Right renal pelvis (tissue), 4 donors: ENCODE measurements at places on chromosomes 1 and 21.

DNA sequence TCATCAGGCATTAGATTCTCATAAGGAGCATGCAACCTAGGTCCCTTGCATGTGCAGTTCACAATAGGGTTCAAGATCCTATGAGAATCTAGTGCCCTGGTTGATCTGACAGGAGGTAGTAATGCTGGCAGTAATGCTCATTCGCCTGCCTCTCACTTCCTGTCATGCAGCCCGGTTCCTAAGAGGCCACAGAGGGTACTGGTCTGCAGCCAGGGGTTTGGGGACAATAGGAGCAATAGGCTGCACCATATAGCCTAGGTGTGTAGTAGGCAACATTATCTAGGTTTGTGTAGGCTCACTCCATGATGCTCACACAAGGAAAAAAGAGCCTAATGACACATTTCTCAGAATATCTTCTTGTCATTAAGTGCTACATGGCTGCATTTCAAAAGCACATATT, 25.8 kb downstream of the CFHR5 start:
- DNase-seq: no peak

DNA sequence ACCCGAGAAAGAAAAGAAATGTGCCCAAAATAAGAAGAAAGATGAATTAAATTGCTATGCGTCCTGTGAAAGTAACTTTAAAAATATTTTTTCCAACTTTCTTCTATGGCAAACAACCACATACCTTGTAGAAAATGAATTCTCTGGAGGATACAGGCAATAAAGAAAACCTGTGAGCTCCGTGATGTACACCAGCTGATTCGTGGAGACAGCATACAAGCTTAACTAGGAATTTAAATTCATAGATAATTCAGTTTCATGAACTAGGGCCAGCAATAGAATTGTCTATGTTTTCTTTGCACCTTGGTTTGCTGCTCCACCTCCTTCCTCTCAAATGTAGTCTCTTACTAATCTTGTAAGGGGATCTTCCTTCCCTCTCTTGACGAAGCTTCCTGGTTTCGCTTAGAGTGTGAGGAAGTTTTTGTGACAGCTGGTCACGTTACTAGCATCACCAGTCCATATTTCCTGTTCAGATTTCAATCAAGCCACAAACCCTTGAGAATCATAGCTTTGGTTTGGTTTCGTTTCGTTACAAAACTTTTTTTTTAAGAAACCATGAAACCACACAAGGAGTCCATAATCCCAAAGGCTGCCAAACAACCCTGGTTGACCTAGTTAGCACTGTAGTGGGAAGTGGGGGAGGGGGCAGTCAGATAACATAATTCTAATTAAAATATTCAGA, 35.8 kb downstream of the GREM2 start:
- no peak for DNase-seq

- no peak for DNase-seq
Observed at GRCh38 chr1:223350361-223350908, 13.5 kb downstream of the SUSD4 start.

DNA sequence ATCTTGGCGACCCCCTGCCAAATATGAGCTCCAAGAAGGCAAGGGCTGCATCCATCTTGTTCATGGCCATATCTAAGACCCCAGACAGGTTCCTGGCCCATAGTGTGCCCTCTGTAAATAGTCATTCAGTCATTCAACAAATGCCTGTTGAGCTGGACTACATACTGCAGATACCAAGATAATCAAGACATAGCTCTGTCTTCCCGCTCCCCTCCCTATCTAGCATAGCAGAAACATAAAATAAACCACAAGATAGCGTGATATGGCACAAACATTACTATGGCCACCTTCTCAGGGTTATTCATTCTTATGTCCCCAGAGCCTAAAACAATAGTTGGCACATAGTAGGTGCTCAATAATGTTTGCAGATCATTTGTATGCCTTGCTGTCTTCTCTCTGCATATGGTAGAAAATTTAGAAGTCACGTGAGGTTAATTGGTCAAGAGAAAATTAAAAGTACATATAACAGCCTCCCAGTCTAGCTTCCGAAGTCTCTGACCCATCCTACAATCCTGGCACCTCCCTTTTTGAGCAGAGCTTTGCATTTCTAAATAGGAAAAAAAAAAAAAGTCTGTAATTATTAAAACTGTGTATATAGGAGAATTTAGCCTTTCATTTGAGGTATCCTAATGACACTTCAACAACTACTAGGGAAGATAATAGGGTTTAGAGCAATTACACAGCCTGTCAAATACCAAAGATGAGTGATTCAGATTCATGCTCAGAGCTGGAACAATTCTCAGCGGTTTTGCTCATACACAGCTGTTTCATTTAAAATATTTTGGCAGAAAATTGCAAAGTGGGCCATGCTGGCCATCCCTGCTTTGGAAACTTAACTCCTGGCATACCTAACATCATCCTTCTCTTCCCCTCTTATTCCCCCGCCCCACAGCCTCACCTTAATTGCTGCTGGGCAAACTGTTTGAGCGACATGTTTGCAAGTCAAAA, 219.0 kb downstream of the KAZN start:
- no peak for DNase-seq

DNA sequence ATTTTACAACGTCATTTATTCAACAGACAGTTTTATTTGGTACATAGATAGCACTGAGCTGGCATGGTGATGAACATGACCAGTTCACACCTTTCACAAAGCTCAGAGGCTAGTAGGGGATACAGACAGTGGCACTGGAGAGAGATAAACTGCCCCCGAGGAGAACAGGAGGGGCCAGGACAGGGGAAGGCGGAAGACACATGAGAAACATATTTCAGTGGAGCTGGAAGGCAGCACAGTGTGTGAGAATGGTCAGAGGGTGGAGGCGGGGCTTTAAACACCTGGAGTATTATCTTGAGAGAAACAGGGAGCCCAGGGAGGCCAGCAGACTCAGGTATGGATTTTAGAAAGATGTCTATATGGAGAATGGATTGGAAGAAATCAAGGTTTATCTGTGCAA, 49.5 kb downstream of the CHML start:
- no peak for DNase-seq
